Stimulated activated CD4-positive, alpha-beta T cell treated with anti-CD3 and anti-CD28 coated beads, Interleukin-2, amount 100 ng/mL, for 24 hours (primary cell): ENCODE measurements at places on chromosomes 1 and 21.

GRCh38 chr1:116918714-116919357 is 9.1 kb downstream of the PTGFRN start:
- DNase-seq, result no peak

DNA sequence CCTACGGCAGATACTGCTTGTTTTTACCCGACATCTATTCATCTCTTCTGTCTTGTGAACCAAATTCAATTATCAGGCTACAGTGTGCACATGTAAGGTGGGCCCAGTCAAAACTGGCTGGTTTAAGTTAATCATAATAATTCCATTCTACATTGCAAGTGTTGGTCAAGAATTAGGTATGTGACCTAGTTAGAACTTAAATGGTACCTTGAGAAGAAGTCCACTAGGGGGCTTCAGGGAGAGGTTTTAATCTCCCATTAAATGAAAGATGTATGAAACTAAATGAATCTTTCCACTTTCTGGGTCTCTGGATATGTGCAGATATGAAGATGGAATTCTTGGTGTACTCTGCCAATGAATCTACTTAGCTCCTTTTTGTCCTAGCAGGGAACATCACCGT is 187.1 kb downstream of the CDC42BPA start:
- no peak for DNase-seq

GRCh38 chr1:232669981-232670747 is 40.2 kb upstream of the SIPA1L2 start:
- DNase-seq, result no peak

DNA sequence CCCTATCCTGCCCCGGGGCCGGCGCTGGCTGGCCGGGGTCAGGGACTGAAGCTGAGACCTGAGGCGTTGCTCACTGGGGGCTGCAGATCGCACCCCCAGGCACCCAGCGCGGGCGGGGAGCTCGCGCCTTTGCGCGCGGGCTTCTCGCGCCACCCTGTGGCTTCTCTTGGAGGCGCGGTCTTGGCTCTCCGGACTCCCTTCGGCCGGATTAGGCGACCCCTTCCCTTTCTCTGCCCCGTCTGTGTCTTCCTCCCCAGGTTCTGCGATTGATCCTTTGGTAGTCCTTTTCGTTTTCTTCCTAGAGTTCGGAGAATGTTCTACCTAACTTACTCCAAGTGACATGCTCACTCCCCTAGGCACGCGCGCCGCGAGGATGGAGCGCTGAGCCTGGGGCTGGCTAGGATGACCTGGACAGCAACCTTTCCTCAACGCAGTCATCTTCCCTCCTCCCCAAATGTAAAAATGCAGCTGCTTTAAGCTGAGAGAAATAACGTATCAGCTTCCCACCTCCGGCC is 495 bp upstream of the NTRK1 start:
- DNase-seq, result peak; percentile 71

GRCh38 chr1:246497331-246497915 is 9.7 kb downstream of the SMYD3 start:
- DNase-seq, result no peak

GRCh38 chr1:235416662-235417049 is 49.4 kb downstream of the TBCE start:
- no peak for DNase-seq

DNA sequence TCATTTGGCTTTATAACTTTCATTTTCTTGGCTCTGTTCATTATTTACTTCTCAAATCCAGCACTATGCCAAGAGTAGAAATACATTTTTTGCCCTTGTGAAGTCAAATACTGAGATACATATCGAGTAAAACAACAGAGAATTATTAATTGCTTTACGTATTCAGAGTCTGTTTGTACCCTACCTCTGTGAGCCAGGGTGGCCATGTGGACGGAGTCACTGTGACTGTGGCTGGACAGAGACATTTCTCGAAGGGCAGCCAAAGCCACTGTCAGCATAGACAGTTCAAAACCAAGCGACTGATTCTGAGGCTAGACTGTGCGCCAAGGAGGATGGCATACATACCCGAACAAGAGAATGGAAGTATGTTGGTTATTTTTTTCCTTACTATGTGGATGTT is 391.0 kb upstream of the PROX1 start:
- no peak for DNase-seq

GRCh38 chr1:215777370-215777925 is 210.3 kb downstream of the KCTD3 start:
- DNase-seq, result no peak

- DNase-seq, result no peak
Measured at GRCh38 chr1:247336390-247336789, 4.7 kb upstream of the ZNF496 start.

DNA sequence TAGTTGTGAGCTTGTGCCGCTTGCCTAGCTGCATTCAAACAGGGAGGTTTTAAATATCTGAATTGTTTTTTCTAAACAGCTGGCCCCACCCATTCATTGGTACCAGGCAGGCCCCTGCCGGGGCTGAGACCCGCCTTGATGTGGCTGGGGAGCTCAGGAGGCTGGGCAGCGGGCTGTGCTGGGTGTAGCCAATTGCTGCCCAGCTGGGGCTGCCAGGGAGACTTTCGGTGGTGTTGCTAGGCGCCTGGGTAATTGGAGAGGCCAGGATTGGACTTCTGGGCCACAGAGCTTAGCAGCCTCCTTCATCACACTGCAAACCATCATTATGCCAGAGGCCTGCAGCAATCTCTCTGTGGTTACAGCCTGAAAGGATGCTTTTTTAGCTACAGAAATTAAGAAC is 12.2 kb downstream of the RHBDL2 start:
- no peak for DNase-seq

DNA sequence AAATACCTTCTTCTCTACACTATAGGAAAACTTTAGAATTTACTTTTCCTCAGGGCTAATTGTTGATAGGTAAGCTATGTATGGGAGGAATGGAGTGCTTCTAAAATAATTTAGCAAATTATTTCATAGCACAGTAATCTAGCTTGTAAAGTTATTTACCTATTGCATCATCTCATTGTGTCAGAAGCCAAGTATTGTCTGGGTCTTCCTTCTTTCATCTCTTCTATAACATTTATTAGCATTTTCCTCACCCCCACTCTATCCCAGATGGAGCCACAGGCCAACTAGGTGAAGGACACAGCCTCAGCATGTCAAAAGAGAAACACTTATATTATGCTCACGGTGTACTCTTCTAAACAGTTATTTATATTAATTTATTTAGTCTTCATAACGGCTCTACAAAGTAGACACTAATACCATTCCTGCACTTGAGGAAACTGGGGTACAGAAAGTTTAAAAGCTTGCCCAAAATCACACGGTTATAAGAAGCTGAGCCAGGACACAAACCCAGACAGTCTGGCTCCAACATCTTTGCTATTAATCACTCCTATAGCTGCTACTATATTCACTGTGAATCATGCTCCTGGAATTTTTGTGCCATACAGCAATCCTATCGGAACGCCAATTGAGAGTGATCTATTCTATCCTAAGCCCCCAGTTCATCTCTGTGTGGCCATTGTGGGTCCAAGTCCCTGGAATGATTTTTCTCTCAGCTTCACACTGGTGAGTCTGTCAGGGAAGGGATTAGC is 43.1 kb downstream of the OR10J5 start:
- DNase-seq, result no peak

DNA sequence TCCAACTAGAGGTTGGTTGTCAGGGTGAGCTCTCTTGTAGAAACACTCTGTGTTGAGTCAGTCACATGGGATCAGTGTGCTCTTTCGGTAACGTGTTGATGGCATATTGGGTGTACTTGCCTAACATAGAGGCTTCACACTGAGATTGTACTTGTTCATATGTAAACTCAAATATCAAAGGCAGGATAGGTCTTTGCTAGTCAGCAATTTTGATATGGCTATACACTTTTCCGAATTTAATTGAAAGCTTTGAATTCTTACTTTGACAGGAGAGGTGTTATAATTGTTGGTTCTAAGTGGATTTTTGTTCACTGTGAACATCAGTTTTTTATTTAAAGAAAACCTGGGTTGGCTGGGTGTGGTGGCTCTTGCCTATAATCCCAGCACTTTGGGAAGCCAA is 16.4 kb upstream of the TGFB2 start:
- no peak for DNase-seq

- no peak for DNase-seq
Measured at GRCh38 chr1:112040891-112041740, 51.6 kb upstream of the KCND3 start.

DNA sequence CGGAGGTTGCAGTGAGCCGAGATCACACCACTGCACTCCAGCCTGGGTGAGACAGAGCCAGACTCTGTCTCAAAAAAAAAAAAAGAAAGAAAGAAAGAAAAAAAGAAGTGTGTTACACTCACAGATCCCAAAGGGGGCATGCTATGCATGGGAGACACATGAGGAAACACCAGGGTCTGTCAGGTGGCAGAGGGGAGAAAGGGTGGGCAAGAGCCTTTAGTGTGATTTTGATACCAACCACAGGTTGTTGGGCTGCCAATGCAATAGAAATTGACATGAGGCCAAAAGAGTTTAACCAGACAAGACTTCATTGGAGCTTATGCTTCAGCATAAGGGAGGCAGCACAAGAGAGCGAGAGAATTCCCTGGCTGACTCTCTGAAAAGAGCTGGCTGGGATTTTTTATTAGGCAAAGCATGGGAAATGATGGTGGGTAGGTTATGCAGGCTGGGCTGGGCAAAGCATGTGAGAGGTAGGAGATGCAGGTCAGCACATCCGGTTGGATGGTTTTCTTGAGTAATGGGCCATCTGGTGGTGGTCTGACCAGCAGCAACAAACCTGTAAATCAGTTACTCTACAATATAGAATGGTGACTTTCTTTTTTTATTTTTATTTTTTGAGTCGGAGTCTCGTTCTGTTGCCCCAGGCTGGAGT is 11.7 kb upstream of the EXTL1 start:
- DNase-seq, result no peak

GRCh38 chr1:233796146-233796783 is 108.2 kb upstream of the SLC35F3 start:
- DNase-seq, result no peak

DNA sequence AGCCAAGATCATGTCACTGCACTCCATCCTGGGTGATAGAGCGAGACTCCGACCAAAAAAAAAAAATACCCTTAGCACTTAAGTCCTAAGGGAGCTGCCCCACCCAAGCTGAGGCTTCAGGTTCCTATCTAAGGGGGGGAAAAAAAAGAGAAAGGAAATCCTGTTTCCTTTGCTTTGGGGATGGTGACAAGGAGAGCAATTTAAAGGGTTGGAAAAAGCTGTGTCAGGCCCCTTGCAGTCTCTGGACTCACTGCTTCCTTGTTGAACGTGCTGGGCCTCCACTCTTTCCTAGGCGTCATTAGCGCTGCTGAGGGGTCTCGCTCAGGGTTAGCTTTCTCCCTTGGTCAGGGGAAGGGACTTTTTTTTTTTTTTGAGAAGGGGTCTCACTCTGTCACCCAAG is 18.1 kb downstream of the PRCC start:
- DNase-seq, result no peak

- DNase-seq, result peak; percentile 27
Measured at GRCh38 chr1:199551967-199552565, 475.4 kb upstream of the NR5A2 start.

DNA sequence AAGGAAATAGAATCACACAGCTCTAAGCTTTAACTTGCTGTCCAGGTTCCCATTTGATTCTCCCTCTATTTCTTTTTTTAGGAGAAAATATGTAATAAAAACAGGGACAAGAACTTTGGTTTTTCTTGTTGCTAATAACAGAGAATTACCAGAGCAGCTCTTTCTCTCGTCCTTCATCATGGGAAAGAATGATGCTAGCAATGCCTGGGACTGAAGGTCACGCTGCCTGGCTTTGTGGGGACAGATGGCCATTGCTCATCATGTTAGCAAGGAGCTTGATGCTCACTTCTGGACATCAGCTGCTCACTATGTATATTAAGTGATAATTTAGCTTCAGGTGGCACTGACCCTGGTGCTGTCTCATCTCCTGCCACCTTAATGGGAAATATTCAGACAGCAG is 77.3 kb upstream of the AKT3 start:
- no peak for DNase-seq

- DNase-seq, result no peak
Measured at GRCh38 chr1:53982034-53982762, 35.8 kb downstream of the LDLRAD1 start.

GRCh38 chr1:42784946-42785693 is at the start of gene TMEM269:
Gene TMEM269 (plus strand): TSS chr1:42784991. CDS start chr1:42789894, 4,903 bp downstream.
- peak; percentile 45 for DNase-seq

DNA sequence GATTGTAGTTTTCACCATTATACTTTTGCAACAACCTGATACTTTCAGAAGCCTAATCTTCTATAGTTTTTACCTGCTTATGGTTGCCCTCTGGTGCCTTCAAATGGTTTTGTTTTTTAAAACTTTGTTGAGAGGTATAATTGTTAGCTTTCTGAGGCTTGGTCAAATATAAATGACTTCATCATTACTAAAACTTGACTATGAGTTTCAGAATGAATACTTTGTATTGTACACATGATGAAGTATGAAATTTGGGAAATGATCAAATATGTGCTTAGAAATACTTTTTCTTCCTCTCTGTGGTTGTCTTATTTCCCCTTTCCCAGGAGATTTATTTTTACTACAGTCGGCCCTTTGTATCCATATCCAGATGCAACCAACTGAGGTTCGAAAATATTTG is 151.8 kb upstream of the B3GALT2 start:
- DNase-seq, result no peak

GRCh38 chr1:227059076-227059475 is 119.0 kb downstream of the COQ8A start:
- no peak for DNase-seq

DNA sequence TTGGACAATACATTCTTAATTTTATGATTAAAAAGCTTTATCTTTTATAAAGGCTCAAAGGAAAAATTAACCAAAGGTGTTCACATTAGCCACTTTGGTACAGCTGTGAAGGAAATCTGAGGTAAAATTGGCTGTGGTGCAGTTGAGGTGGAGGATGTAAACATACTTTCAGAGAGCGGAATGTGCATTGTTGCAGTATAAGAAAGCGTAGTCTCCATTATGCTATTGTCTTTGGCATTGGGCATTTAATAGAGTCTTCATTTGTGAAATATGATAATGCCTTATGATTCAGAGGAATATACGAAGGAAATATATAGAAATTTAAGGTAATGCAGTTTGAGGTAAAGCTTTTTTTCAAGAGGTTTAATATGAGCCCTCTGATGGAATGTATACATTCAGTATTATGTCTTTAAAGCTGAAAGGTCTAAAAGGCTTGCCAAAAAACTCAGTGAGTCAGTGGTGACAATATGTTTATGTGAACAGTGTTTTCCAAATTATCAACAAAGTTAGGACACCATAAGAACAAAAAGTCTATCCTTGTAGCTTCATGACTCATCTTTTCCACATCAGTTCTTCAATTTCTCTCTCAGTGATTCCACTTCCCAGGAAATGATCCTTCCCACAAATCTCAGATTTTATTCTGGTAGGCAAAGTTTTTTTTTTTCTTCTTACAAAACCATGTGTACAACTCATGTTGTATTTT is 26.9 kb upstream of the DDR2 start:
- no peak for DNase-seq

DNA sequence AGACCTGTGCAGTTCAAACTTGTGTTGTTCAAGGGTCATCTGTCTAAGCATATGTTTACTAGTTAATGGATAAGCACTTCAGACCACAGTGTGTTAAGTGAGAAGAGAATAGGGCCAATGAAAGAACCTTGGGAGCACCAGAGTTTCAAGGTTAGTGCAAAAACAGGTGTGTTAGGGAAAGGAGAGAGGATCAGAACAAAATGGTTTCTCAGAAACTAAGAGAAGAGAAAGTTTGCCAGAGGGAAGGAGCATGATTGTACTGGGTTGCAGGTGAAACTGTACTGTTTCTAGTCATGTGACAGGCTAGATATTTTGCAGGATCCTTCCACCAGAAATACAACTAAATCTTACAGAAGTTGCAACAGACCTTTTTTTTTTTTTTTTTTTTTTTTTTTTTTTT is 23.3 kb downstream of the RPRD2 start:
- no peak for DNase-seq

- no peak for DNase-seq
Measured at GRCh38 chr1:22745669-22746585, 35.3 kb downstream of the EPHB2 start.
